ENCODE measurements at places on chromosomes 4 and X.

DNA sequence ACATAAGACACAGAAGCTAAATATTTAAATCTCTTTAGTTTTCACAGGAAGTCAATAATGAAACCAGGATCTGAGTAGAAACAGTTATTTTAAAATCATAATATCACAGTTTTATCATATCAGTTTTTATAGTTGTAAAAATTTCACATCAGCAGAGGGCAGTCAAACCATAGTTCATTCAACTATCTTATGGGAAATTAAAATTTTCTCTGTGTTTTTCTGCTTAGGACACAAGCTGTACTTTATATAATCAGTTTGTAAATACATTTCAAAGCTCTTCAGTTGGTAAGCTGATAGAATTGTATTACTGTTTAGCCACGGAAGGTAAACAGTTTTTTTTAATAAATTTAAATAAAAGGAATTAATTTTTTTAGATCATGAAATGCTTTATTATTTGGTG, 204.8 kb upstream of the NUDT6 start:
- peak; percentile 9 for DNase-seq

GRCh38 chr4:10762561-10762960, 78.0 kb upstream of the CLNK start:
- no peak for DNase-seq

DNA sequence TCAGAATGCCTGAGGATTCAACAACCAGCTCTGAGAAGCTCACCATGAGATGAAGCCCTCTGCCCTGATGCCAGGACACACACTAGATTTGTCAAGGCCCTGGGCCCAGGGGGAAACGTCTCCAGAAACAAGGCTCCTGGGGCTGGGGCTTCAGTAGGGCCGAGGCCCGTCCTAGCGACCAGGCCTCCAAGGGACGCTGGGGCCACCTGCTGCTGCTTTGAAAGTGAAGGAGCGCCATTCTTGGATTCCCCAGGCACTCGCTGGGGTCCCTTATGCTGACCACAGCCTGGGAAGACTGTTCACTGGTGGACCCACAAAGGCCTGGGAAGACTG, 23.9 kb downstream of the PDE6B start:
- no peak for DNase-seq

DNA sequence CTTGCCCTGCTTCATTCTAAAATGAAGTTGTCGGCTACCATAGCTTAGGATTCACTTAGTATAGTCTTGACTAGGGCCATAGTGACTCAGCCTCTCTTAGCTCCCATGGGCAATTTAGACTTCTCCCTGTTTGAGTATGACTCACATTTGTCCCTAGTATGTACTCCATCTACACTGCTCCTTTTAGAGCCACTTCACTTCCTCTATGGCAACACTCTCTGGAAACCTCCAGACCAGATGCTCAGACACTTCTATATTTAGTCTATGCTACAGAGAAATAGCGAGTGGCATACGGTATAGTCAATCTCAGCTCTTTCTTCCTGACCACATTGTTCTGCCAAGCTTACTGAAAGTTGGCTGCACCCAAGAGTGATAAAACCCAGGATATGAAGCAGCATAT, 11.2 kb downstream of the MEPE start:
- peak; percentile 92 for DNase-seq

DNA sequence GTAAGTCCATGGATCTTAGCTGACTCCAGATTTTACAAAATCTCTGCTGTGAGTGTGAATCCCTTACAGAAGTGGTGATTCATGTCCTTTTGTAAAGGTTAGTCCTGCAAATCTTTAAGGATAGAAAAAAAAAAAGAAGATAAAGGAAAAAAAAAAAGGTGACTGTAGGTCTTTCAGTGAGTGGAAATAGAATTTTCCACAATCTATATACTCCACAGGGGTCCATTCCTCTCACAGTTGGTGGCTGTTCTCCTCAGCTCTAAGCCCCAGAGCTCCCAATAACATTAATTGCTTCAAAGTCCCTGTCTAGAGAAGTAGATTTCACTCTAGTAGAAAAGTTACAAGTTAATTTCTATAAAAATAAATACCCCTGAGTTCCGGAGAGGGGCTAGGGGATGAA, 189.1 kb downstream of the NDST4 start:
- DNase-seq = no peak

DNA sequence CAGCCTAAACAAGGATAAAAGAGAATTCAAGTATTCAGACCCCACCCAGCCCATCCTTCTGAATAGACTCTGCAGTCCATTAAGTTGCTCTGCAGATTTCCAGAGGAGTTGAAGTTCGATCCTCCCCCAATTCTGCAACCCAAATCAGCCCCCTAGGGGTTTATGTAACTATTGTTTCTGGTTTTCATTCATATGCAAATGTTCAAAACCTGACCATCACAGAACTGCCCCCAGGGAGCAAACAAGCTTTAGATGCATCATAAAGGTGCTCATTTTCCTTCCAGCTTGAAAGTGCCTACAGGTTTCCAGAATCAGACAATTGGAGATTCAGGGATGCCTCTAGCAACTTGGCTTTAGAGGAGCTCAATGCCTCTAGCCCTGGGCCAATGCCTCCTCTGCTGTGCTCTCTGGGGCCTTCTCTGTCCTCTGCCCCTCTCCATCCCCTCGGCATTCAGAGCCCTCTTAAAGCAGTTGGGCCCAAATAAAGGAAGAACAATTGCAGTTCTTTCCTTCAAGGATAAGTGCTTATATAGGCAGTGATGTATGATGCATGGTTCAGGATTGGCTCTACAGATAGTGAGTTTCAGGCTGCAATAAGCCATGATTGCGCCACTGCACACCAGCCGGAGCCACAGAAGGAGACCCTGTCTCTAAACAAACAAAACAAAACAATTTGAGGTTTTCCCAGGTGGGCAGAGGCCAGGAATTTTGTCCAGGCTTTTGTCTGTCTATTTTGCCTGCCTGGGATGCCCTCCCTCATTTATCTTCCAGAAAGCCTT, 23.5 kb upstream of the SPINK2 start:
- peak; percentile 32 for DNase-seq

DNA sequence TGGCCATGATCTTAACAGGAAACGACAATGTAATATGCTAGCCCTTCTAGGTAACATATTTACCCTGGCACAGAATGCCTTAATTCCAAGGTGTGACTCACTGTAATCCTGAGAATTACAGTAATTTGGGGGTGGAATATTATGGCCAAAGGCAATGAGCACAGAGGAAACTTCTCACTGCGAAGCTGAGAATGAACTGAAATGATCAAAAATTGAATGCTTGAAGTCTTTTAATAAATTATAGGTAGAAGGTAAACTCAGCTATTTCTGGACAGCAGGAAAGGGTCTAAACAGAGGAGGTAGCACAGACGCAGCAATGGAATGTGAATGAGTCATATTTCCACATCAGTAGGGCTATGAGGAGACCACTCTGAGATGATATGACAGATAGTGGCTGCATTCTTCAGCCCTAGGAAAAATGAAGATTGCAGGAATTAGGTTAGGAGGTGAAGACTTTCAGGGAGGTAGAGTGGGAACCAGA, 312.6 kb downstream of the PACRGL start:
- DNase-seq = no peak

DNA sequence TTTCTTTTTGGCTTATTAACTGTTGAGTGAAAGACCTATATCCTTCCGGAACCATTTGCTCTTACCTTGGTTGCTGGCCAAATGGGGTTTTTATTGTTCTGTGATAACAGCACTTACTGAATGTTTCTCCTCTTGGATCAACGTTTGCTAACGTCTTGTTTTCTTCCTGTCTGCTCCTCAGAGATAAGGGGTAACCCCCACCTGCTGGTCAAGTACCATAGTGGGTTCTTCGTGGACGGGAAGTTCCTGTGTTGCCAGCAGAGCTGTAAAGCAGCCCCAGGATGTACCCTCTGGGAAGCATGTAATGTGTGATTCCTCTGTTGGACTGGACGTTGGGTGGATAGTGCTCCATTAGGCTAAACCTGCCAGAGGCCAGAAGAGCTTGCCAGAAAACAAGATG, 15.3 kb downstream of the BMX start:
- DNase-seq = no peak

- DNase-seq = no peak
Measured at GRCh38 chr4:99876946-99877345, 17.3 kb downstream of the LAMTOR3 start.

DNA sequence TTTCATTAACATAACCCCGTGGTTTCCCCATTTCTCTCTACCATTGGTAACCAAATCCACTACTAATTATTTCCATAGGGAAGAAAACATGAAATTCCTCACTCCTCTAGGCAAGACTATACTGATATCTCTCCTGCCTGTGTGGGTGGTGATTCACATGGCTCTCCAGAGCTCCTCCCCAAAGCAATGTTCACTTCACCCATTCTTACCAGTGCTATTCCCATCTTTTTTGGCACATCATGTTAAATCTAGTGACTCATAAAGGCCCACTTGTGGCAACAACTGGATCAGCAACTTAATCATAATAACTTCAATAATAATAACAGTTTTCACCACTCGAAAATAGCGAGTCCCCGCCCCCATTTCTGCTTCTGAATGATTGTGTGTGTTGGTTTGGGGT, 6.1 kb upstream of the HCCS start:
- no peak for DNase-seq

DNA sequence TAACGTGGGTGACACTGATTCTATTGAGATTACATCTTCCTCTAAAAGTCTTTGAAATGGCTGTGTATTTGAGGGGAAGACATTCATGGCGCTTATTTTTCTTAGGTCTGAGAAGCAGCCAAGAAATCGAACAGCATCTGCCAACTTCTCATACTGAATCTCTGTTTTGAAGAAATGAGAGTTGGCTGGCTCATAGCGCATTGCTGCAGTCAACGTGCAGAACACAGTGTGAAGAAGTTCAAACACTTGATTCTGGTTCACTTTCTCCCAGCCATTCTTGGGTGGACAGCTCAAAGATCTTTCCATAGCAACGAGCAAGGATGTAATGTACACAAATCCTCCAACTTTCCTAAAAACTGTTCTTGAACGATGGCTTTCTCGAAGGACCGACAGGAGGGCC, 156.5 kb downstream of the WDFY3 start:
- no peak for DNase-seq

GRCh38 chrX:23661671-23662070, 5.6 kb upstream of the PRDX4 start:
- DNase-seq = no peak

GRCh38 chr4:71171592-71171991, 167.2 kb upstream of the SLC4A4 start:
- DNase-seq = no peak

DNA sequence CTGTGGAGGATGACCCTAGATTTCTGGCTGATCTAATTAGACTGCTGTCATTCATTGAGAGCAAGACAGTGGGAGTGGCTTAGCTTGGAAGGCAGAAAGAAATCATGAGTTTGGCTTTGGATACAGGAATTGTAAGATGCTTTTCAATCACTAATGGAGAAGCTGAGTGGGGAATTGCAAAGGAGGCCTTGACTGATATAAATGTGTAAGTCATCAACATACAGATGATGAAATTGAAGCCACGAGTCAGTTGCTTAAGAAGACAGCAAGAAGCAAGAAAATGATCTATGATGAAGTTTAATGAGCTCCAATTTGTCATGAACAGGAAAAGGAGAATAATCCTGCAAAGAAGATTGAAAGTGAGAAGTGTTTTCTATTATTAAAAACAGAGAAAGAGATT, 136.7 kb upstream of the C1QTNF7 start:
- no peak for DNase-seq

- DNase-seq = no peak
Measured at GRCh38 chr4:128606173-128606572, 203.3 kb upstream of the JADE1 start.

DNA sequence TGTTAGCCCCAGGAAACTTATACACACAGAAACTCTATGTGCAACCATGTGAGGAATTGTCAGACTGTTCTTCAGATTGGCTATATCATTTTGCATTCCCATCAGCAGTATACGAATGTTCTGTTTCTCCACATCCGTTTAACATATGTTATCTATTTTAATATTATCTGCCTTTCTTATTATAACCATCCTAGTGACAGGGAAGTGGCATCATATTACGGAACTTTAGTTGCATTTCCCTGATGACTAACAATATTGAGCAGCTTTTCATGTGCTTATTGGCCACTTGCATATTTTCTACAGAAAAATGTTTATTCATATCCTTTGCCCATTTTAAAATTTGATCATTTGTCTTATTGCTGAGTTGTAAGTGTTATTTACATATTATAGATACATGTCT, 36.5 kb upstream of the IL15 start:
- no peak for DNase-seq

DNA sequence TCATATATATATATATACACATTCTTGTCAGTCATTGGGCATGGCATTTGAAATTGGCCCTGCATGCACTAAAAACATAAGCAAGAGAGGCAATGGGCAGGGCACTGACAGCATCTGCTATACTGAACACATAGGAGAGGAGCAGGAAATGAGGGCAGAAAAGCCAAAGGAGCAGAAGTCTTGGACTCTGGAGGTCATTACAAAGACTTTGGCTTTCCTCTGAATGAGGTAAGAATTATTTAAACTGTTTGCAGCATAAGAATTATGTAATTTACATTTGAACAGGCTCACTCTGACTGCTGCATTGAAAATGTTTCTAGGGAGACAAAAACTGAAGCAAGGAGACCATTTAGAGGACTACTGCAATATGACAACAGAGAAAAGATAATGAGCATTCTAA, 396.5 kb downstream of the PRDM5 start:
- DNase-seq = no peak

GRCh38 chr4:121677524-121677923, 19.3 kb downstream of the ANXA5 start:
- no peak for DNase-seq

DNA sequence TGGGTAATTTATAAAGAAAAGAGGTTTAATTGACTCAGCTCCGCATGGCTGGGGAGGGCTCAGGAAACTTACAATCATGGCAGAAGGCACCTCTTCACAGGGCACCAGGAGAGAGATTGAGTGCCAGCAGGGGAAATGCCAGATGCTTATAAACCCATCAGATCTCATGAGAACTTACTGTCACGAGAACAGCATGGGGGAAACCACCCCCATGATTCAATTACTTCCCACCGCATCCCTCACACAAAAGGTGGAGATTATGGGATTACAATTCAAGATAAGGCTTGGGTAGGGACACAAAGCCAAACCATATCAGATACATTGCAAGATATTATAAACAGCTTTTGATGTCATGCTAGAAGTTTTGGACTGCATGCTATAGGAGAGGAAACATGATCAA, 204.3 kb downstream of the VEGFC start:
- DNase-seq = no peak

GRCh38 chrX:119755981-119756533, 2.3 kb upstream of the SOWAHD start:
- DNase-seq = peak; percentile 80
